Activated CD4-positive, alpha-beta T cell treated with anti-CD3 and anti-CD28 coated beads, Interleukin-2, amount 50 U/mL, for 1 hour (primary cell): ENCODE measurements at places on chromosomes 13 and 19.

DNA sequence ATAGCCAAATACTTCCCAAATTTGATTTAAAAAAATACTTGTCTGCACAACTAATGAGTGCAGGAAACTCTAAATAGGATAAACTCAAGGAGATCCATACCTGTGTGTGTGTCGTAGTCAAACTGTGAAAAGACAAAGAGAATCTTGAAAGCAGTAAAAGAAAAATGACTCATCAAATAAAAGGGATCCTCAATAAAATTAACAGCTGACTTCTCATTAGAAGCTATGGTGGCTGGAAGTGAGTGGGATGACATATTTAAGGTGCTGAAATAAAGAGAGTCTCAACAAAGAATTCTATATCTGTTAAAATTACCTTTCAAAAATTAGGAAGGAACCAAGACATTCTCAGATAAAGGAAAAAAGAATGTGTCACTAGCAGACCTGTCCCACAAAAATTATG lies 13.7 kb downstream of the RNASEH2B start:
- DNase-seq, result no peak

GRCh38 chr19:6092329-6093286 lies 17.7 kb downstream of the RFX2 start:
- DNase-seq, result no peak

GRCh38 chr19:56547535-56547934 lies 8.8 kb downstream of the ZFP28 start:
- DNase-seq, result no peak

- no peak for DNase-seq
Observed at GRCh38 chr13:29108068-29108786, 288.1 kb downstream of the MTUS2 start.

- no peak for DNase-seq
Observed at GRCh38 chr13:75294110-75294509, 187.9 kb downstream of the TBC1D4 start.

- DNase-seq, result no peak
Observed at GRCh38 chr19:7638802-7639465, 2.0 kb downstream of the STXBP2 start.

DNA sequence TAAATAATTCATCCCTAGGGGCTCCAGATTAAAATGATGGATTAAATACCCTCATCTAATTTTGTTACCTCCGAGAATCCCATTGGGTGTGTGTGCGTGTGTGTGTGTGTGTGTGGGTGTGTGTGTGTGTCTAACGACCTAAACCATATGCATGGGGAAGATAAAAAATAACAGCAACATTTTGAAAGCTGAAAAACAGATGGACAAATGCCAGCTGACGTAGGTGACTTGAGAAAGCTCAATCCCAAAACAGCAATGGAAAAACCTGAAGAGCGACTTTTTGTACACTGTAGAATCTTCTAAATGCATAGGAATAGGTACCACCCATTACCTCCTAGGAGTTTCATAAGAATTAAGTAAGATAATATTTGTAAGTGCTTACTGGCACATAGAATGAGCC lies 8.7 kb upstream of the RPL21 start:
- DNase-seq, result no peak

GRCh38 chr13:111954661-111955411 lies 112.1 kb upstream of the SOX1 start:
- DNase-seq, result no peak

DNA sequence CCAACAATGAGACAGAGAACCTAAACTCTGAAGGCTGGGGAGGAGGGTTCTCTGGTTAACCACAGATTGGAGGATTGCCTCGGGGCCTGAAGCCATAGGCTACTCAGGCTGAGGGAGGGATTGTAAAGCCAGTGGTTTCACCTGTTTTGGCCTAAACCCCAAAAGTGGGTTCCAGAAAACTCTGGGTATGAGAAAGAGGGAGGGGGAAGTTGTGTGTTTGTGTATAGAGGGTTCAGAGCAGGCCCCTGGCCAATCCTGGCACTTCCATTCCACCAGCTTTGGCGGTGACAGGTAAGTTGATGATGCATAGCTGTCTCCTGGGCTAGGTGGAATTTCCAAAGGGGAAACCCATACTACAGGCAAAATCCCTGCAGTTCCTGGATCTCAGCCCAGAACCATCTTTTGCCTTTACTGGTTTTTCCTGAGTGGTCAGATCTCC lies 13.5 kb upstream of the CCDC97 start:
- DNase-seq, result no peak

- no peak for DNase-seq
Observed at GRCh38 chr13:84569366-84569765, 687.1 kb upstream of the SLITRK1 start.

- no peak for DNase-seq
Observed at GRCh38 chr13:36421447-36421846, 10.8 kb upstream of the CCNA1 start.

DNA sequence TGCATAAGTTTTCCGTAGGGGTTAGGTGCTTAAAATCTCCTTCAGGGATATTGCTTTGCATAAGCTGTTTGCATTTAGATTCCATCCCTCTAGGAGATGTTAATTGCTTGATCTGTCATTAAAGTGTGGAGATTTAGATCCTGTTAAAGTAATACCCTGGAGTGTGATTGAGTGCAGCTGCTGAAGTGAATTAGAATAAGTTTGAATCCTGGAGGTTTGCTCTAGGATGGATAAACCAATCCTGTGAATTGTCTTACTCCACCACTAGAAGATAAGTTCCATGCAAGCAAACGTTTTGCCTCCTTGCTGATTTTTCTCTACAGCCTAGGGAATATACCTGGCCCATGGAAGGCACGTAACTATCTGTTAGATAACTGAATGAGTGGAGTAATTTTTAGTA lies 1487.2 kb upstream of the PRR20A start:
- no peak for DNase-seq

GRCh38 chr19:40139533-40140287 lies 49.0 kb upstream of the ZNF780A start:
- no peak for DNase-seq

GRCh38 chr19:43735957-43736356 lies 18.8 kb downstream of the SMG9 start:
- no peak for DNase-seq

- DNase-seq, result no peak
Observed at GRCh38 chr13:24199016-24199415, 38.5 kb downstream of the SPATA13 start.

DNA sequence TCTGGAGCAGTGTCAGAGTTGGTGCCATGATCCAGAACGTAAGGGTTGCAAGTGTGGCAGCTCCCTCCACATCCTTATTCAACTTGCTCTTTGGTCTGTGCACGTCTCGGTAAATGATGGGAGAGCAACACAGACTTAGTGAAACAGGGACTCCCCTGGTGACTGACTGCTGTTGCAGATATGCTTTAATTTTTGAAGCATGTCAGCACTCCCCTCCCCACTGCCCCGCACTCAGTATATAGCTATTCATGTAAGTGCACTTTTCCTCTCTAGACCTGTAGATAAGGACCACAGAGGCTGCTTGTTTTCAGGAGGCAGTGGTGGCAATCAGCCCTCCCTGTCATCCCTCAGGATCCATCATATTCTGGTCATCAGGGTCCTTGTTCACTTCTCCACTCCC lies 470.9 kb downstream of the IRS2 start:
- DNase-seq, result no peak

- no peak for DNase-seq
Observed at GRCh38 chr13:25466880-25467279, 95.1 kb downstream of the ATP8A2 start.

DNA sequence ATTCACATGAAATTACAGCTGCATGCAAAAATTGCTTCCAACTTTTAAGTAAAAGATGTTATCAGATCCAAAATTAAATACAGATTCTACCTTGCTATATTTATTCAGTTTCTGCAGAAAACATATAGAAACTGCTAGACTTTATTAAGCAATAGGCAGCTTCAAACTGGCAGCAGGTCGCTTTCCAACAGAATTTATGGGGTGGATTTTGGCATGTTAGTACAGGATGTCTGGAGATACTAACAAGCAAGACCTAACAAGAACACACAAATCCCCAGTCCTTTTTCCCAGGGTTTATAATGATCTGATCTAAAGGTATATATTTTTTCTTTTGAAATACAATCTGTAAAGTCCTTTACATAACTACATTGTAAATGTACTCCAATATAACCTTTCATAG lies 27.5 kb downstream of the TBC1D4 start:
- DNase-seq, result no peak

DNA sequence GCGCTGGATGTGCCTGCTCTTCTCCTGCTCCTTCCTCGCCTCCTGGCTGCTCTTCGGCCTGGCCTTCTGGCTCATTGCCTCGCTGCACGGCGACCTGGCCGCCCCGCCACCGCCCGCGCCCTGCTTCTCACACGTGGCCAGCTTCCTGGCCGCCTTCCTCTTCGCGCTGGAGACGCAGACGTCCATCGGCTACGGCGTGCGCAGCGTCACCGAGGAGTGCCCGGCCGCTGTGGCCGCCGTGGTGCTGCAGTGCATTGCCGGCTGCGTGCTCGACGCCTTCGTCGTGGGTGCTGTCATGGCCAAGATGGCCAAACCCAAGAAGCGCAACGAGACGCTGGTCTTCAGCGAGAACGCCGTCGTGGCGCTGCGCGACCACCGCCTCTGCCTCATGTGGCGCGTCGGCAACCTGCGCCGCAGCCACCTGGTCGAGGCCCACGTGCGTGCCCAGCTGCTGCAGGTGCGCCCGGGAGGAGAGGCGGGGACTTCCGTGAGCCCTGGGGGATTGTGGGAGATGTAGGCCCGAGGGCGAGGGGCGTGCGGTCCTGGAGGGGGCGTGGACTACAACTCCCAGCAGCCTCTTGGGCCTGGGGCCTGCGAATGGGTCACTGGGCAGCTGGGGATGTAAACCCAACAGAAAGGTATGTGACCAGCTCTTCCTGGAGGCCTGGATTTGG lies 6.7 kb downstream of the KCNJ14 start:
- DNase-seq, result no peak

DNA sequence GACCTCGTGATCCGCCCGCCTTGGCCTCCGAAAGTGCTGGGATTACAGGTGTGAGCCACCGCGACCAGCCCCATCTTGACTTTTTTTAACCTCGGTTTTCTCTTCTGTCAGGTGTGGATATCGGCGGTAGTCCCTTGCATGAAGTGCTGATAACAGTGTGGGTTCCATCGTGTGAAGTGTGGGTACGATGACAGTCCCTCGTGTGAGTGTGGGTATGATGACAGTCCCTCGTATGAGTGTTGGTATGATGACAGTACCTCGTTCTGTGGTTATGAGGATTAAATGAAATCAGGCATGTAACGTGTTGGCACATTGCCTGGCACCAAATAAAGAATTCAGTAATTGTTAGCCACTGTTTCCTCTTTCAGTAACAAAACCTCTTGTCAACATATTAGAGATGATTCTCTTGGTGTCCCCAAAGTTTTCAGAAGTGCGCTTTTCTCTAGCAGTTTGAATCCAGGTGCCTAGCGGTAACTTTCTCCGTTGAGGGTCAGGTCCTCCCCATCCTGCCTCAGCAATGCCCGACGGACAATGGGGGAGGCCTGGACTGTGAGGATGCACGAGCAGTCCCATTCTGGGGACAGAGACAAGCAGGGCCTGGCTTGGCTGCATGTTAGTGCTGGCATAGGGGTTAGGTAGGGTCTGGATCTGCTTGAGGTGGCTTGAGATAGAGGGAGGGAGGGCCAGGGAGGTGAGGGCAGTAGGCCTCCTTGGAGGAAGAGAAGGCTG lies 15.3 kb downstream of the GATAD2A start:
- DNase-seq, result no peak

GRCh38 chr19:10699650-10700335 lies 1.4 kb upstream of the QTRT1 start:
- DNase-seq, result peak; percentile 72

DNA sequence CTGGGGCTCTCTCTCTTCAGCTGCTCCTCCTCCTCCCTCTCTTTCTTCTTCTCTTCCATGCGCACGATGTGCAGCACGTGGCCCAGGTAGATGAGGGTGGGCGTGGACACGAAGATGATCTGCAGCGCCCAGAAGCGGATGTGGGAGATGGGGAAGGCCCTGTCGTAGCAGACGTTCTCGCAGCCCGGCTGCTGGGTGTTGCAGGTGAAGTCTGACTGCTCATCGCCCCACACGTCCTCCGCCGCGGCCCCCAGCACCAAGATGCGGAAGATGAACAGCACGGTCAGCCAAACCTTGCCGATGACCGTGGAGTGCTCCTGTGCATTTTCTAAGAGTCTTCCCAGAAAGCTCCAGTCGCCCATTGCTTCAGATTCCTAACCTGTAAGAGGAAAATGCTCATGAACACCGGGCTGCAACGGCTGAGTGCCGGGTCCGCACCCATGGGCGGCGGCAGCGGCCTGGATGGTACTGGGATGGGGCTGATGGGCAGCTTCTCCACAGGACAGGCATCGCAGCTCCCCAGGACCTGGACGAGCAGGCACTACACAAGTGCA lies 17.8 kb downstream of the GJA3 start:
- DNase-seq, result no peak

DNA sequence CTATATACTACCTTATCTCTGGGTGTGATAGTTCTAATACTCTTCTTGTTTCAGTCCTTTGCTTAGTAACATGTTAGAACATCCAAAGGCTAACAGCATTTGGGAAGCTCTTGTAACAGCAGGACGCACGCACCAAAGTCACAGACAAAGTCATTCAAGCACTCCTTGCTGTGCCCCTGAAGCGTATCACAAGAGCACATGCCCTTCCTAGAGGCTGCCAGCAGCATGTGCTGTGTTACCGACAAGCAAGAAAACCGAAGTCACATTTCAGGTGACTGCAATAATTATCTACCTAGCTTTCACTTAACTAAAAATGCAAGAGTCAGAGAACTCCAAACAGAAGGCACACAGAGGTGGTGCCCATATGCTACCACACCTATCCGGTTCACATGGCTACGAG lies 194.1 kb downstream of the KLF12 start:
- DNase-seq, result no peak

DNA sequence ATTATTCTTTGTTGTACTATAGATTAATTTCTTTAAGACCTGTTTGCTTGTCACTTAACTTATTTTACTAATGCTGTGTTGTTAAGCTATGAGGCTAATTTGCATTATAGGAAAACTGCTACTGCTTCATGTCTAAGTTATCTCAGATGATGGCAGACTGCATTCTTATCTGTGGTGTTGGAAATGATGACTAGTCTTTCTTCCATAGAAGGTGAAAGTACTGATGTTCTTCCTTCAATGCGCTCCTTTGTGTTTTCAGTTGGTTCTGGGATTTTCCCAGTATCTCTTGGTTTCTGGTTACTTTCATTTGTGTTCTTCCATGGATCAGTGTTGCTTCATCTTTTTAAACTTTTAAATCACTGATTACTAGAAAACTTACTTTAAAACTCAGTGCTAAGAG lies 46.9 kb downstream of the TPP2 start:
- DNase-seq, result no peak

- no peak for DNase-seq
Observed at GRCh38 chr19:58531034-58531840, 11.6 kb upstream of the ZBTB45 start.

GRCh38 chr19:13031917-13032623 lies 36.8 kb downstream of the NFIX start:
- DNase-seq, result no peak

DNA sequence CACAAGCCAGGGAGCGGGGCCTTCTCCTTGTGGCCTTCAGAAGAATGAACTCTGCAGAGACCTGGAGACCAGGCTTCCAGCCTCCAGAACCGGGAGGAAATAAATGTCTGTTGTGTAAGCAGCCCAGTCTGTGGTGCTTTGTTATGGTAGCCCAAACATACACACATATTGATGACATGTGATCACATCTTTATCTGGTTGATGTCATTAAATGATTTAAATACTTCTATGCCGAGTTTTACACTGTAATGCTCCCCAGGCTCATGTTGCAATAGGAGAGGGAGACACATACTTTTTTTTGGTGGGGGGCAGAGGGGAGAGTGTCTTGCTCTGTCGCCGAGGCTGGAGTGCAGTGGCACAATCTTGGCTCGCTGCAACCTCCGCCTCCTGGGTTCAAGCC lies 188.0 kb upstream of the IRS2 start:
- no peak for DNase-seq
